ENCODE measurements at places on chromosomes 3 and 15.

GRCh38 chr3:154430014-154430413 lies at the start of gene GPR149:
TSS of gene GPR149 (minus strand) at chr3:154430190. CDS start at chr3:154429615, 575 bp downstream.
- no peak for DNase-seq

DNA sequence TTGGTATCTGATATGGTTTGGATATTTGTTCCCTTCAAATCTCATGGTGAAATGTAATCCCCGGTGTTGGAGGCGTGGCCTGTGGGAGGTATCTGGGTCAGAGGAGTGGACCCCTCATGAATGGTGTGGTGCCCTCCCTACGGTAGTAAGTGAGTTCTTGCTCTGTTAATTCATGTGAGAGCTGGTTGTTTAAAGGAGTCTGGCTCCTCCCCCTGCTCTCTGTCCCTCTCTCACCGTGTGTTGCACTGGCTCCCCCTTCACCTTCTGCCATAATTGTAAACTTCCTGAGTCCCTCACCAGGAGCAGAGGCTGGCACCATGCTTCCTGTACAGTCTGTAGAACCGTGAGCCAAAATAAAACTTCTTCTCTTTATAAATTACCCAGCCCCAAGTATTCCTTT lies 246.9 kb upstream of the AGTR1 start:
- no peak for DNase-seq

DNA sequence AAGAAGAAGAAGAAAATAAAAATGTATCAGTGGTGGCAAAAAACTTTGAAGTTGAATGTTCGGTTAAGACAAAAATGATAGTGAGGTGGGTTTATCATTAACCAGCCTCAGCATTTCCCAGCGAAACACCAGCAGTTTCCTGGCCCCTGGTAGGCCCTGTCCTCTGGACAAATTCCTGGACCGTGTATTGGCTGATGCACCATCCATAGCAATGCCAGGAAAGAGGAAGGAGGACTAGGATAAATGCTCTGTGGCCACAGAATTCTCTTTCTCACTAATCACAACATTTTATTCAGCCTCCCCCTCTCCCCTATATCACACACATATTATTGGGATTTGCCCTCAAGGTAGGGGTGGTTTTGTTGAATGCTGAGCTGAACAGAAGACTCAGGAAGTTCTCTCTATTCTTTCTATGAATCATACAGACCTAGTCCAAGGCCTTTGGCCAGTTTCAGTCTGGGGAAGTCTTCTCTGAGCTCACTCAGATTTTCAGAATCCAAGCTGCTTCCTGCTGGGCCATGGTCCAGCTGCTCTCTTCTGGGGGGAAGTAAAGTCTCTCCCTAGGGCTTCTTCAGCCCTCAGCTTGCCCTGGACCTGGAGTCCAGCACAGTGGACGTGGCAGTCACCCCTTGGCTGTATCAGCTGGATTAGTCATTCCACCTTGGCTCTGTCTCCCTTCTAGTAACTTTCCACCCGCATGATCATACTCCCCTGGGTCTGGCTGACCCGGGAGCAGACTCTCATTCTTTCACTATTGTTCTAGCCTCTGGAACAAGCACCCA lies 27.6 kb downstream of the SLC28A1 start:
- no peak for DNase-seq

GRCh38 chr15:39171944-39172368 lies 408.9 kb upstream of the THBS1 start:
- DNase-seq, result peak; percentile 43

GRCh38 chr3:46663591-46664135 lies 29.8 kb downstream of the ALS2CL start:
- DNase-seq, result peak; percentile 7

GRCh38 chr15:74531144-74531811 lies 9.7 kb upstream of the ARID3B start:
- DNase-seq, result no peak

GRCh38 chr15:100502651-100503050 lies 26.1 kb downstream of the CERS3 start:
- no peak for DNase-seq

DNA sequence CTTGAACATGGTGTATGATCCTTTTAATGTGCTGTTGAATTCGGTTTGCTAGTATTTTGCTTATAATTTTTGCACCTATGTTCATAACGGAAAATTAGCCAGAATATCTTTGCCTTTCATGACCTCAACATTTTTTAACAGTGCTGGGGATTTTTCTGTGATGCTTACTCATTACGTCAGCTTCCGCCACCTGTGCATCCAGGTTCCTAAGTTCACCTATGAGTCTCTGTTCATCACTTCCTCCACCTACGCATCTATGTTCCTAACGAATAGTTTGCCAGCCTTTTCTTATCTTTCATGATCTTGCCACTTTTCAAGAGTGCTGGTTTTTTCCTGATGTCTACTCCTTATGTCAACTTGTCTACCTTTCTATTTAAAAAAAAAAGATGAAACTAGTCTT lies 16.5 kb downstream of the AADACL2 start:
- DNase-seq, result no peak

DNA sequence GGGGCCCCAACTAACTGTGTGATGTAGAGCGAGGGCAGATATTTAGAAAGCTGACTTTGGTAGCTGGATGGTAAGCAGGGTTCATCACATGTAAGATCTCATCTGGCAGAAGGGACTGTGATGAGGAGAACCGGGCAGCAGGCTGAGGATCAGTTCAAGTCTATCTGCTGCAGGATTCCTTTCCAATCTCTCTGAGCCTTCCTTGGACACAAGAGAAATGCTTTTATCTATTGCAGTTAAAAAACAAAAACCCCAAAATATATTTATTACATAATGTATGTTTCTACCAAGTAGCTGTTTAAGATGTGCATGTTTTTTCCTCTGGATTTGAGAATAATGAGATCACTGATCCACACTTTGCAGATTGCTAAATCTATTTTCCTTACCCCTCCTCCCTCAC lies 411.5 kb downstream of the RAP2B start:
- DNase-seq, result no peak

DNA sequence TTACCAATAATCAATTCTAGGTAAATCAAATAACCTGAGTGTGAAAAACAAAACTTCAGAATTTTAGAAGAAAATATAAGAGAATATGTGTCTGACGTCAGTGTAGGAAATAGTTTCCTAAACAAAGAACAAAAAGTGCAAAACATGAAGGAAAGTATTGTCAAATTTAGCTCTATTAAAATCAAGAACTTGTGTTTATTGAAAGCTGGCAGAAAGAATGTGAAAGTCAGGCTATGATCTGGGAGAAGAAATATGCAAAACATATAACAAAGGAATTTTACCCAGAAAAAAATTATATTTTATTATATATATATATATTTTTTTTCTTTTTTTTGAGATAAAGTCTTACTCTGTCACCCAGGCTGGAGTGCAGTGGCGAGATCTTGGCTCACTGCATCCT lies 129.1 kb upstream of the ANKRD28 start:
- DNase-seq, result no peak

DNA sequence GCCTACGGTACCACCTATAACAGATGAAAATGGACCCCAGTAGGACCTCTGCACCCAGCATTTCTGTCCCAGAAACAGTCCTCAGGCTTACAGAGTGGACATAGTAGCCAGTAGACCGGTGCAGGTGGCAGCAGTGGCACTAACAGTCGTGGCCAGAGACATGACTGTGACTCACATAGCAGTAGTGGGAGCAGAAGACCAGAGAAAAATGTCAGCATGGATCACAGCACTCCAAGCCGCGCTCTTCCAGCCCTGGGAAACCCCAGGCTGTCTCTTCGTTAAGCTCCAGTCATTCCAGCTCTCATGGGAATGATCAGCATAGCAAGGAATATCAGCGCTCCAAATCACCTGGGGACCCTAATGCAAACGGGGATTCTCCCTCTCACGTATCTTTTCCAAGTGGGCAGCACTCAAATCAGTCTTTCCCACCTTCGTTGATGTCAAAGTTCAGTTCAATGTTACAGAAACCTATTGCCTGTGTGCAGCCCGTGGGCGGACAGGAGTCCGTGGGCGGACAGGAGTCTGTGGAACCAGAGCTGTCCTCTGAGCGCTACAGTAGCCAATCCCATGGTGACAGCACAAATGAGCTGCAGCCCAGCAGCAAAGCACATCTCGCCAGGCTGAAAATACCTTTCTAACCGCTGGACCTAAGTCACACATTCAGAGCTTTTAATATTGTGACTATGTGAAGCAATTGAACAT lies 10.5 kb downstream of the BFSP2 start:
- no peak for DNase-seq

DNA sequence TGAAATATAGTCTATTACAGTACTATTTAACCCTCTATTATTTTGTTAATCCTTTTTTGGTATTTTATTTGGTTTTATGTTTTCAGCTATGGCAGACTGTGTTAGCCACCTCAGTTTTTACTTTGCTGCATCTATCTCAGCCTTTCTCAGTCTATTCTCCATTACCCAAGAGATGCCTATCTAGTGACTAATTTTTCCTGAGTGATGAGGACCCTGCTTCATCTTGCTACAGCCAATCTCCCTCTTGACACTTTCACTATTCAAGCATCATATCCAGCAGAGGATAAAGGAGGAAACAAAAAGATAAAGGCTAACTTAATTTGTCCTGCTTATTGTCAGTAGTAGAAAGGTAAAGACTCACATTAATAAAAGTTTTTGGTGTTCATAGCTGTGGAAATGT lies 141.8 kb upstream of the NECTIN3 start:
- no peak for DNase-seq
